ENCODE measurements at places on chromosomes 2 and 18.
A peak's percentile ranks its signal among the peaks of the same experiment; 100 is the strongest.

DNA sequence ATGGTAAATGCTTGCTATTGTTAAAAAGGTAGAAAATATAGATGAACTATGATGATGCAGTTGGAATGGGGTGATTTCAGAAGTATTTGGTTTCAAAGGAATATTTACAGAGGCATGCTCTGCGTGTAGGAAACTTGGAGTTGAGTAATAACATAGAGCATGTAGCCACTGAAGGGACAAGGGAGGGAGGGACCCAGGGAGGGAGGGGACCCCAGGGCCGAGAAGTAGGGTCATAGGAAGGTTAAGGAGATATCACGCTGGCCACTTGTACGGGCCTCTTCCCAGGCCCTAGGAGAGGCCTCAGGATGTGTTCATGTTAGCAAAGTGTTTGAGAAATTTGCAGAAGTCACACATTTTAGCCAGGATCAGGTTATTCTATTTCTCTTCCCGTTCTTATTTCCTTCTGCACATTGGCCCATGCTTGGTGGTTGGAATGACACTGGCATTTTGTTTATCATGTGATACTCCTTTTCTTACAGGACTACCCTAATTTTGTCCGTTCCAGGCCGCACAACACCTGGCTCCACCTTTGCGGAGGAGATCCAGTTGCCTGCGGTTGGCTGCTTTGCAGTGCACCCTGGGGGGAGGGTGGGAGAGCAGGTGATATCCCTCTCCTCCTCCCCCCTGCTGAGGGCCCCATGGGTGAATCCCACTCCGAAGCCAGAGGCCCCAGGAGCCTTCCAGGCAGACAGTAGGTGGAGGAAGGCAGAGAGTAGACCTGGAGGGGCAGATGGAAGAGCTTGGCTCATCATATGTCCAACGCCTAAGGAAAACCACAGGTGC lies 16.9 kb upstream of the ACKR3 start:
- no peak for DNase-seq

GRCh38 chr2:195545811-195546210 lies 111.2 kb upstream of the SLC39A10 start:
- no peak for DNase-seq

DNA sequence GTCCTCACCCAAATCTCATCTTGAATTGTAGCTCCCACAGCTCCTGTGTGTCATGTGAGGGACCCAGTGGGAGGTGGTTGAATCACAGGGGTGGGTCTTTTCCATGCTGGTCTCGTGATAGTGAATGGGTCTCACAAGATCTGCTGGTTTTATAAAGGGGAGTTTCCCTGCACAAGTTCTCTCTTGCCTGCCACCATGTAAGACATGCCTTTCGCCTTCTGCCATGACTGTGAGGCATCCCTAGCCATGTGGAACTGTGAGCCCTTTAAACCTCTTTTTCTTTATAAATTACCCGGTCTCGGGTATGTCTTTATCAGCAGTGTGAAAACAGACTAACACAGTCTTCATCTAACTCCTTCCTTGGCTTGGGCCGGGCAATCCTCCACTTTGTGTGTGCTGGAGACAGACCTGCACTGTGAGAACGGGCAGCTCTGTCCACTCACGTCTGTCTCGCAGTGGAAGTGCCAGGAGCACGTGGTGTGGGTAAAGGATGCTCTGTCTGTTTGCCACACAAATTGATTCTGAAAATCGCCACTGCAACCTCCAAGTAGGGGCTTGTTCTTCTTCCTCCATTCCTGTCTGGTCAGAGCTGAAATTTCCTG lies 47.6 kb upstream of the OTOS start:
- DNase-seq = no peak

DNA sequence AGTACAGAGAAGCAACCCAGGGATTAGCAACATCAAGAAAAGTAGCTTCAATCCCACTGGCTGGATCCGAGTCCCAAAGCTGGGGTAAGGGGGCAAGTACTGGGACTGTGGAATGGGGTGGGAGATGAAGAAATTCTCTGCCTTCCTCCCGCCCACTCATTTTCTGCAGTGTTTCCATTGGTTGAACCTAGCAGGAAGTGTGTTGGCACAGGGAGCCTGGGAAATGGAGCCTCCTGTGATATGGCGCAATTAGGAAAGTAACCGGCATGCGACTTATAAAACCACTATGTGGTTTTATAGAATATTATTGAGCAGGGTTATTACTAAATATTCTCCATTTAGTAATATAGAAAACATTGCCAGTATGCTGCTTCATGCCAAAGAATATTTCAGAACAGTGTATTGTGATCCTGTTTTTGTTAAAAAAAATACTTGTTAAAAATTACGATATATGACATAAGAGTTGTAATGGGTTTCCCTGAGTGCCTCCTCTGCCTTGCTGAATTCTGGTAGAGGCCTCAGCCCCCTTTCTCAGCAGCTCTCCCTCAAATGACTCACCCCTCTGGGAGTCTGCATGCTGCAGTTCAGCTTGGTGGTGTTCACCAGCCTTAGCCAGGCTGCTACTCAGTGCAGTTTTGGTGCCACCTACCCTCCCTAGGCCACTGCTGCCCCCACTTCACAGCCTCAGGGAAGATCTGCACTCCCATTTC lies 60.5 kb downstream of the HK2 start:
- DNase-seq = no peak

- no peak for DNase-seq
Measured at GRCh38 chr2:176297067-176297466, 27.8 kb downstream of the MTX2 start.

DNA sequence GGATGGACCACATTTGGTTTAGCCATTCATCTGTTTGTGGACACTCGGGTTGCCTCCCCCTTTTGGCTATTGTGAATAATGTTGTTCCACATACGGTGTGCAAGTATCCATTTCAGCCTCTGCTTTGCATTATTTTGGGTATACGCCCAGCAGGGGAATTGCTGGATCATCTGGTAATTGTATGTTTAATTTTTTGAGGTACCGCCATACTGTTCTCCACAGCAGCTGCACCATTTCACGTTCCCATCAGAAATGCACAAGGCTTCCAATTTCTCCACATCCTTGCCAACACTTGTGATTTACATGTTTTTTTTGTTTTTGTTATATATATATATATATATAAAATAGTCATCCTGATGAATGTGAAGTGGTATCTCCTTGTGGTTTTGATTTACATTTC lies 54.6 kb upstream of the TWIST2 start:
- no peak for DNase-seq

DNA sequence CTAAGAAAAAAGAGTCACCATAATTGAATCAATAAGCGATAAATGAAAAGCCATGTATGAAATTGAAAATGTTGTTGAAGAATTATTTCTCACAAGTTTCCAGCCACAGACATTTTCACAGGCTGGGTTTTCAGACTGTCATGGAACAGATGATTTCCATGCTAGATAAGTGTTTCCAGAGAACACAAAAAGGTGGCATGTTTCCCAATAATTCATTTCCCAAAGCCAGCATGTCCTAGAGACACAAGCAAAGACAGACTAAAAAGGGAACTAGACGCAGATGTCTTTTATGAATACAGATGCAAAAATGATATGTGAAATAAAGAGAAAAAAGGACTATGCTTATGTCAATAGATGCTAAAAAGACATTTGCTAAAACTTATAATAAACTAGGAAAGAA lies 255.1 kb downstream of the EIPR1 start:
- DNase-seq = no peak

- no peak for DNase-seq
Measured at GRCh38 chr2:227447606-227448005, 24.4 kb upstream of the AGFG1 start.

DNA sequence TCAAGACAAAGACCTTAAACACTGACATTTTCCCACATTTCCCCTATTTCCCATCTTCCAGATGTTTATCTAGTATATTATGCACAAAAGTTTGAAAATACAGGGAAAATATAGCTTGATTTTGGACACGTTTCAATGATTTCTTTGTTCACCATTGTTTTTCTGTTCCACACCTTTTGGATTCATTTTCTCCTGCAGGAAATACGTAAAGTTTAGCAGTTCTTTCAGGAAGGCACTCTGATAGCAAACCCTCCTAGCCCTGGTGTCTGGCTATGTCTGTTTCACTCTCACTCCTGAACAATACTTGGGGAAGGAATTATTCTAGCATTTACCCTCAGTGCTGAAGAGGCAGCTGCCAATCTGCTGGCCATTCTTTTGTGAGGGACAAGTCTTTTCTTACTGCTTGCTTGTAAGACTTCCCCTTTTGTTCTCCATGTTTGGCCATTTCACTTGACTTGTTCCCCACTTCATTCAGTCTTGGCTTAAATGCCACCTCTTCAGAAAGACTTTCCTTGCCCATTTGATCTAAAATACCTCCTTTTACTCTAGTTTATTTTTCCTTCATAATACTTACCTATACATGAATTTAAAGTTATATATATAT lies 195.4 kb downstream of the RNF152 start:
- no peak for DNase-seq

- DNase-seq = no peak
Measured at GRCh38 chr18:69774831-69775230, 172.8 kb downstream of the CD226 start.

GRCh38 chr2:3169106-3169870 lies 208.3 kb downstream of the EIPR1 start:
- no peak for DNase-seq

GRCh38 chr2:192087398-192087958 lies 107.3 kb downstream of the TMEFF2 start:
- DNase-seq = no peak

DNA sequence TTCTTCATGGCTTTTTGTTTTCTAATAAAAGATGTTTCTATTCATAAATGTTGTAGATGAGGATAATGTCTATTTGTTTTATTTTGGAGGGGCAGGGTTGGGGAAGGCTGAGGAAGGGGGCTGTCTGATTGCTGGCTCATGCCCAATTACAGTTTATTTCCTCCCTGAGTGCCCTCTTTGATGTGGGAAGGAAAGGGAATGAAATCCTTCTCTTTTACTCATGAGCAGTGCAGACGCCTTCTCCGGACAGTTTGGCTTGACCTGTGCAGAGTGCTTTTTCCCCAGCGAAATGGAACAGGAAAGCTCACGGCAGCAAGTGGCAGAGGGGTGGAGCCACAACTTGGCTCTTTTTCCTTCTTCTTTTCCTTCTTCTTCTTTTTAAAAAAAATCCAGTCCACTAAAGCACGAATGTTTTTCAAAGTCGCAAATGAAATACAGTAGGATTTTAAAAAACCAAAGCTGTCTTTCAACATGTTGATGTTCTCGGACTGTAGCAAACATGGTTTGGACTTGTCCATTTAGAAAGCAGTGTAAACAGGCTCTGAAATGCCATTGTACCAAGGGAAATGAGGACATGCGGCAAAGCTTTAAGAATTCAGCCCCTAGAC lies 34.5 kb downstream of the RAB31 start:
- no peak for DNase-seq

- no peak for DNase-seq
Measured at GRCh38 chr18:78436110-78436509, 543.5 kb upstream of the SALL3 start.

- DNase-seq = no peak
Measured at GRCh38 chr18:76658627-76659026, 163.6 kb upstream of the ZNF516 start.

DNA sequence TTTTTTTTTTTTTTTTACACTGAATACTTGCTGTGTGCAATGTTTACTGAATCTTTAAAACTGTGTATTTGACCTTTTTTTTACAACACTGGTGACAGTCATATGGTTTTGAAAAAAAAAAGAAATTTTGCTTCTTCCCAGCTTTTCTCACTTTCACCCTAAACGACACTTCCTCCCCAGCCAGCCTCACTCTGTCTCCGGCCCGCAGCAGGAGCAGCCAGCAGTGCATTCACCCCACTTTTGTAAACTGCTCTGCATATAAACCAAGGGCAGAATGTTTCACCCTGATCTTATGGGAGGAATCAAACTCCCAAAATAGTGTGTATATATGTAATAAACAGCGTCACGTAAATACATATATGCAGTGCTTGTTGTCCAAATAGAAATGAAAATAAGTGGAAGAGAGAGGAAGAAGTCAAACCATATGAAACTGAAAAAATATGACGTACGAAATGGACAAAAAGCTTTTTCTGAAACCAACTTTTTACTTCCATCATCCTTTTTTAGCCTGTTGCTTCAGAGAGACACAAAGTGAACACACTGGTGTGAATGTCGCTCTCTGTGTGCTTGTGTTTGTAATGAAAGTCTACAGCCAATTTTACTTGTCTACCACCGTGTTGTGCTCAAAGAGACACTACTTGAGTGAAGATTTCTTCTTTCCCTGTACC lies 54.2 kb downstream of the ZCCHC2 start:
- DNase-seq = no peak

GRCh38 chr2:174333372-174334277 lies 1.1 kb upstream of the SP9 start:
- no peak for DNase-seq

DNA sequence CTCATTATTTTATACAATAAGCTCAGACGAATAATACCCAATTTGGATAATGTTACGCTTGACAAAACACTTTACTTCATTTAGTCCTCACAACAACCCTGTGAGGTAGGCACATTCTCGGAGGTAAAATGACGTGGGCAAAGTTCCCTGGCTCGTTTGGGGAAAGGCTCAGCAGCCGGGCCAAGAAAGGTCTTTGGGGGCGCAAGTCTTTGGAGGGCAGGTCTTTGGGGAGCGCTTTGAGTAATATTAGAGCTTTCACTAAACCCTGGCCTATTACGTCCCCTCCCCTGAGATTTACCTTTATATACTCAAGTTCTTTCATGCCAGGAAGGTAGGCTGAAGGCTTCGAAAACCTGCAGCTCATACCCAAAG lies 427 bp downstream of the RBKS start:
- DNase-seq = no peak

DNA sequence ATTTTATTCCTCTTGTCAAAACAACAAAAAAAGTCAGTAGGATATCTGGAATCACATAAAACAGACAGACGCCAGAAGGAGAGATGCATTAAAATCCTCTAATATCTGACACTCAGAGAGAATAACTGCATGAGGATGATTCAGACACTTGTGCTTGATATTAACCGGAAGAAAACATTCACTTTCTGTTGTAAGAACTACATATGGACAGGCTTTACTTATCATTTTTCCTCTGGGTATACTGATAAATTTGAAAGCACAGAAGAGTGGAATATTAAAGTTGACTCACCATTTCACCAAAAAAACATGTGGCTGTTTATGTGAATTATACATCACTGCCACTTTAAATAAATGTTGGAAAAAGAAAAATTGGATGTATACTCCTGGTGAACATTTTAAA lies 589.1 kb upstream of the CDH2 start:
- DNase-seq = no peak

DNA sequence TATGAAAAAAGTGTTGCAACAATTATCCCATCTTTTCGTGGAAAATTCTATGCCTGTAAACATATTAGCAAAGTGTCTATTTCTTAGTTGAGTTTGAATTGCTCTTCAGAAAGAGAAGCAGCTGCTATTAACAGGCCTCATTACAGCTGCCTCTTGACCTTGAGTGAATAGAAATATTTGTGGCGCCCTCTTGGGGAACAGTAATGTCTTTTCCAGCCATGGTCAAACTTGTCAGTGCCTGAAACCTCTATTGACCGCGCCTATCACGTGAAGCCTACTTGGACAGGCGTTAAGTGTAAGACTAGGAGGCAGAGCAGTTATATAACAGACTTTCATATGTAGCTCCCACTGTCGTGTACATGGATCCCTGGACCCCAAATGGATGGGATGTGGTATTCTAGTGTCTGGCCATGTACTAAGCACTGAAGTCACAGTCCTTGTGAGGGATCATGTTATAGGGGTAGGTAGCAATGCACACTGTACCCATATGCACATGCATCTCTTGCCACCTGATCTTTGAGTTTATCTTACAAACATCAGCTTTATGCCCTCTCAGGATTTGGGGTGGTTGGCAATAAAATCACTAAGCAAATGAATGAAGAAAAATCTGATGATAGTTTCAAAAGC lies 245.0 kb downstream of the PTGR3 start:
- DNase-seq = no peak

- no peak for DNase-seq
Measured at GRCh38 chr2:152426801-152427200, 91.8 kb downstream of the FMNL2 start.

GRCh38 chr18:51196118-51196810 lies 1.2 kb downstream of the MEX3C start:
- DNase-seq = peak; percentile 34
